Posterior vena cava (tissue), 2 donors: ENCODE measurements at places on chromosomes 6 and 20. TPM values are rescaled to one million over a fixed set of nuclear protein-coding genes. Genes with fewer than 3 reads are reported as not detected.

DNA sequence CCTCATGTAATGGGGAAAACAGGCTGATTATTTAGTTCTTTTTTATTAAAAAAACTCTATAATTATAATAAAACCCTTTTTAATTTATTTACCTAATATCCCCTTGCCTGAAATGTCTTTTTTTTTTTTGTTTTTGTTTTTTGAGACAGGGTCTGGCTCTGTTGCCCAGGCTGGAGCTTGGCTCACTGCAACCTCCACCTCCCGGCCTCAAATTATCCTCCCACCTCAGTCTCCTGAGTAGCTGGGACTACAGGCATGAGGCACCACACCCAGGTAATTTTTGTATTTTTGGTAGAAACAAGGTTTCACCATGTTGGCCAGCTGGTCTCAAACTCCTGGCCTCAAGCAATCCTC lies 30.3 kb upstream of the HBS1L start:
- DNase-seq: no peak

Gene DEK
- total RNA-seq: 54.6 TPM

Gene ETV7
- total RNA-seq: not detected

Gene CST2
- 1.2 TPM for total RNA-seq

Gene OTOR
- not detected for total RNA-seq
